ENCODE measurements at places on chromosomes 4 and X.

DNA sequence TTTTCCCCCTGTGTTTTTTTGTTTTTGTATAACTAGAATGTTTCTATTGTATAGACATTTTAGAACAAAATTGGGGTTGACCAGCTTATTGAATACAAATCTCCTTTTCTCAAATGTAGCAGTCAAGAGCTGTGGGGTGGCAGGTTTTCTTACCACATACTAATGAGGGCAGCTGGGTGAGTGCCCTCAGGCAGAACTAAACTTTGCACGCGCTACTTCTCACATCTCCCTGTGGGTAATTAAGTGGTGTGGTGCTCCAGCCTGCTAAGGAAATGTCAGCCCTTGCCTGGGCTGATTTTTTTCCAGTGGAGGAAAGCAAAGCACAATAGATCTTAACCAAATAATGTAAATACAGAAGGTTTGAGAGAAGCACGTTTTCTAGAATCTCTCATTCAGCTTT lies 717.6 kb upstream of the TENM3 start:
- ATAC-seq = no peak

DNA sequence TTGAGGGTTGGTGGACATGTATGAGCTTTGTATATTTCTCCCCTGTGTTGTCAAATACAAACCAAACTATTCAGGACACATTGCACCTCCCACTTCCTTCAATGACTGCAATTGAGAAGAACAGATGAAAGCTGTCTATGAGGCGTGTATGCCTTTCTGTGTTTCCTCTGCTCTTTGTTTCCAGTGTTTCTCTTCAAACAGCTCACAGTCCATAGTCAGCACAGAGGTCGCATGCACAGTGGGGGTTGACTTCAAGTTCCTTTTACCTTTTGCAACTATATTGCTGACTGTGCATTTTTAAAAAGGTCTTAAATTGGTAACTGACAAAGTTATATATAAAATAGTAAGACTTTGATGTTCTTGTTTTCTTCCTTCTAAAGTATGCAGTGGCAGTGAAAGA lies 957.8 kb downstream of the C4orf33 start:
- ATAC-seq = no peak

GRCh38 chr4:182245541-182246215 lies 2.5 kb downstream of the TENM3 start:
- no peak for ATAC-seq

DNA sequence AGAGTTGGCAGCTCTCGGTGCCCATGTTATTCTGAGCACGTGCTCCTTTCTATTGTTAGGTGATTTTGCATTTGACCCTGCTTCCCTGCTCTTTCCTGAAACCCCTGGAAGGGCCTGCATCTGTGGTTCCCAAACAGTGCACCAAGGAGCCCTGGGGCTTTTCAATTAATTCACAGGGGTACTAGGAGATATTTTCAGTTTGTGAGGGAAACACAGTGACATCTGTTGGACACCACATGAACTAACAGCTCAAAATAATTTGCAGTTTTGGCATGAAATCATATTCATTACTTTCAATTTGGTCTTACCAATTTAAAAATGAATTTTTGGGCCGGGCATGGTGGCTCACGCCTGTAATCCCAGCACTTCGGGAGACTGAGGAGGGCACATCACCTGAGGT lies 156.6 kb downstream of the GATB start:
- ATAC-seq = no peak

DNA sequence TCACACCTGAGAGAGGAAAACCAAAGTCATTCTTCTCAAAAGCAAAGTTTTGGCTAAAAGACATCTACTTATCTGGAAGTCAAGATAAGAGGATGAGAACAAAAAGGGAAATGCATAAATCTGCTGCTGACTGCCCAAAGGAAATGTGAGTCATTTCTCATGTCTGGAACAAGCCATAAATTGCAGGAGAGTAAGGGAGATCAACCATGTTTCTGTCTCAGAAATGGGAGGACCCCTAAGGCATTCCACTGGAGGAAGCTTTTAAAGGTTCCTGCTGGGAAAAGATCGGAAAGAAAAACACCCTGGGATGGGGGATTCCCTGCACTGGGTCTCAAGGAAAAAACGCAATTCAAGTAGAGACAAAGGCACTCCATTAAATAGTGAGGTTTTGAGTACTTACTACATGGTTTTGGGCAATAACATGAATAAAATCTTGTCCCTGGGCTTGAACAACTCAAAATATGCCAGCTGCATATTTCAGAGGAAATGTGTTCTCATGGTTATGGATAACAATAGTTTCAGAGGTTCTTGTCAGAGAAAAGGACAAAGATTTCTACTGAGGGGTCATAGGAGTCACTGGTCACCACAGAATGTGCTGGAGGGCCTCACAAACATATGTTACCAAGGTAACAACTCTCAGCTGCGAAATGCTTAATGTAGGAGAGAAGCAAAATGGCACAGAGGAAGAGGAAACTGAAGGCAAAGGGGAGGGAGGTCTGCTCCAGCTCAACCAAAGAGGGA lies 19.3 kb downstream of the GPR143 start:
- no peak for ATAC-seq

DNA sequence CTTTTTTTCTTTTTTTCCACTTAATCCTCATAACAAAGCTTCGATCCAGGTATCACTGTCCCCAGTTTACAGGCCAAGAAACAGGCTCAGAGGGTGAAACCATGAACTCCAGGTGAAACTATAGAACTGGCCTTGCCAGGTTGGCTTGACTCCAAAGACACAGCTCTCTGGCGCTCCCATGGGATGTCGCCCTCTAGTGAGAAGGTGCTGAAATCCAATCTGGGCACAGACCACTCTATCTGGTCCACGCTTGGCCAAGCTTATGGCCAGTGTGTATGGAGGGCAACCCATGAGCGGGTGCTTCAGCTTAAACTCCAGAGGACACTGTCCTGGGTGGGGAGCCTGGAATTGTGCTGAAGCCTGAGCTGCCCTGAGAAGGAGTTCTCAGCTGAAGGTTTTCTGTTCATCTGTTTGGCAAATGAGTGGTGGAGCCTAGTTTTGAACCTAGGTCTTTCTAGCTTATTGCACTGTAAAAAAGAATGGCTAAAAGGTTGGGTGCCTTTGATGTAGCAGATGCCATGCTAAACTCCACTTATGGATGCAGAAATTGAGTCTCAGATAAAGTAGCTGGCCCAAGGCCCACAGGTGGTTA lies 70.5 kb downstream of the SEL1L3 start:
- no peak for ATAC-seq

DNA sequence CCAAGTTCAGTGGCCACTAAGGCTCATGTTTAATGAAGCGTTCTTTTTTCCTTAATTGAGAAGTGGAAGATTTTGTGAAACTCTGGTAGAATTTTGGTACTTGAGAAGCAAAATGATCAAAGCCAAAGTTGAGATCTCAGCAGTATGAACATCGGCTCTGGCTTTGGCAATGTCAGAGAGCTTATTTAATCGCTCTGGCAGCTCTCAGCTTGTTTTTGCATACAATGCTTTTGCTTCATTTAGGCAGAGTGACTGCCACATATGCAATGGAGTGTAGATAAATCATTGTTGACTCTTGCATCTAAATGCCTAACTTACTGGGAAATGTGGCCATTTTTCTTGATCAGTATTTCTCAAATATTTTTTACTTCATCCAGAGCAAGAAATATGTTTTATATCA lies 135.7 kb downstream of the AASDH start:
- no peak for ATAC-seq

GRCh38 chr4:33890841-33891240 lies 2353.5 kb downstream of the ARAP2 start:
- no peak for ATAC-seq

DNA sequence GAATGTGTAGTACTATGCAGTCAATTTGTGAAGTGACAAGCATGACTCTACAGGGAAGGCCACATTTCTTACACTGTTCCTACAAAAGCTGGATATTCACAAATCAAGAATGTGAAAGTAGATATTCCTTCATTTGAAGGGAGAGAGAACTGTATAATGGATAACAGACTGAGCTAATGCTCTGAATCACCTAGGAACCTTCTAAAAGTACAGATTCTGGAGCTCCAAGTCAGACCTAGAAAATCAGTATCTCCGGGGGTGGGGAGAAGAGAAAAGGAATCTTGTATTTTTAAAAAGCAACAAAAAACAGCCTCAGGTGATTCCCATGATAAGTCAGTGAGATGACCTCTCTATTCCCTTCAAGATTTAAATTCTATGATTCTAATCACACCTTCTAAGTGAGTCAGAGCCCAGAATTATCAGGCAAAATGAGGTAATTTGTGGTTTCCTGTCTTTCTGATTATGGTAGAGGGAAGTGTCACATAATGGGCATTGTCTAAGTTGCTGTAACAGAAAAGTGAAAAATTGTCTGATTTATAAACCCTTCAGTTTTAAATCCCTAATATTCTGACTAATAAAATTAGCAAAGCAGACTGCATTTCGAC lies 80.9 kb downstream of the IL21 start:
- ATAC-seq = no peak

- ATAC-seq = no peak
These were observed 25.2 kb downstream of the TIGD2 start for GRCh38 chr4:89136525-89136924.

DNA sequence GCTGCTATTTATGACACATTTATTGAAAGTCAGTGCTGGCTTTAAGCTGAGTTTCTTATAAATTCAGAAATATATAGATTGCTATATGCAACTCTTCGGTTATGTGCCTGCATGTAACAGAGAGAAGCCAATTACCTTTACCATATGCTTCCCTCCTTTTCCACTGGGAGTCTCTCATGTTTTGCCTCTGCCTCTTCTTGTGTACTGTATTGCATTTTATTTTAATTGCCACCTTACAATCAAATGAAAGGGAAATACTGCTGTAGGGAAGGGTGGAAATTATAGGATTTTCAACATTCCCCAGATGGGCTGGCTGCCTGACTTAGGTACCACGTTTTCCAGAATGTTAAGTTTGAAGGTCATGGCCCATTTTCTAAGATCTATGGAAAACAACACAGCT lies 655.4 kb upstream of the SLIT2 start:
- no peak for ATAC-seq

- no peak for ATAC-seq
These were observed 71.9 kb downstream of the CLDN22 start for GRCh38 chr4:183248201-183248600.

GRCh38 chr4:75107755-75108612 lies 175.1 kb downstream of the PARM1 start:
- ATAC-seq = no peak

- ATAC-seq = peak; percentile 66
These were observed 11.1 kb downstream of the ITIH6 start for GRCh38 chrX:54786967-54787366.

GRCh38 chrX:154797006-154797405 lies 8.3 kb downstream of the MPP1 start:
- ATAC-seq = no peak

GRCh38 chrX:137999071-137999470 lies 433.1 kb downstream of the ZIC3 start:
- ATAC-seq = no peak

- ATAC-seq = no peak
These were observed 42.2 kb upstream of the EPGN start for GRCh38 chr4:74266081-74266480.

DNA sequence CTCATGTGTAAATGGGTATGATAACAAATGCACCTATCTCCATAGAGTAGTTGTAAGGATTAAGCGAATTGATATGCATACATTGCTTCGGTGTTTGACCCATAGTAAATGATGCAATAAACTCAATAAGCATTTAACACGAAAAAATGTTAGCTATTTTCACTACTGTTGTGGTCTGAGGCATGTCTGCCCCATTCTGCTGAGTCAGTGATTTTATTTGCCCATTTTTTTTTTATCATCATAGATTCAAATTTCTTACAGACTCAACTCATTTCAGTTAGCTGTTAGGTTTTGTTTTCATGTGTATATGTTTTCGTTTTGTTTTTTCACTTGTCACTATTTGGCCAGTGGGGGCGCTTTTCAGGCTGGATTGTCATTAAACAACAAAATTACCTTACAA lies 27.8 kb upstream of the ARHGEF9 start:
- ATAC-seq = no peak

DNA sequence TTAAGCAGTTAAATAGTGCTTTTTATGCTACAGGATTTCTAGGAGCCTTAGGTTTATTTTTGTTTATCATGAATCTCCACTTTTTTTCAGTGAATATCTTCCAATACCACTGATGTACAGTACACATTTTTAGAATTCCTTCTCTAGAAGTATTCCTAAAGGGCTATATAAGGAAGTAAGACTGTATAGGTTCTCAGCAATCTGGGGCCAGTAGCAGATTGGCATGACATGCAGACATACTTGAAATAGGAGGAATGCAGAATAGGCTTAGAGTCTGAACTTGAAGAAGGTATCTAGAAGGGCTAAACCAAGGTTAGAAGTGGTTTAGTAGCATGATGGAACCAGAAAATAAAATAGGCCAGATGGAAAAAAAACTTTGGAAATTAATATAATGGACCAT lies 29.8 kb downstream of the HEPH start:
- no peak for ATAC-seq

DNA sequence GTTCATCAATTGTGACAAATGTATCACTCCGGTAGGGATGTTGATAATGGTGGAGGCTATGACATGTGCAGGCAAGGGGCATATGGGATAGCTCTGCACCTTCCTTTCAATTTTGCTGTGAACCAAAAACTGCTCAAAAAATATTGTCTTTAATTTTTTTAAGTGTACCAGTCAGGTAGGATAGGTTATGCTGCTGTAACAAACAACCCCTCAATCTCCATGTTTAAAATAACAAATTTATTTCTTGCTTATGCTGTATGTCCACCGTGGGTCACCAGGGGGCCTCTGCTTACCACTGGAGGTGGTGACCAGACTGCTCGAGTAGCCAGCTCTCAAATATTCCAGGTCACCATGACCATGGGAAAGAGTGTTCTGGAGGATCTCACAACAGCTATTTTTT lies 23.4 kb upstream of the MSX1 start:
- ATAC-seq = no peak

DNA sequence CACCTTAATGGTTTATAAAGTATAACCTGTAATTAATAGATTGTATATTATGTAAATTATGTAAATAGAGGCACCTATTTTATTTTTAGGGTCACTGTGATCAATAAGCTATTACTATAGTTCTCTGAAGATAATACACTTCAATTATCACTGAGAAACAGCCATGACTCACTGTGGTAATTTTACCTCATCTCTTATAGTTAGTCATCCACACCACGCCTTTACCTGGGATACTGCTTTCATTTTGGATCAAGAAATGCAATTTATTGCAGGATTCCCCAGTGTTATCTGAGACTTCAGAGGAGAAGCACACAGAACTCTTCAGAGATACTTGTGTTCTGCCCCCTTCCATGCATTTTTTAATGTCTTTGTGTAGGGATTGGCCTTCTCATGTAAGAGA lies 348.1 kb upstream of the ATOH1 start:
- peak; percentile 12 for ATAC-seq

DNA sequence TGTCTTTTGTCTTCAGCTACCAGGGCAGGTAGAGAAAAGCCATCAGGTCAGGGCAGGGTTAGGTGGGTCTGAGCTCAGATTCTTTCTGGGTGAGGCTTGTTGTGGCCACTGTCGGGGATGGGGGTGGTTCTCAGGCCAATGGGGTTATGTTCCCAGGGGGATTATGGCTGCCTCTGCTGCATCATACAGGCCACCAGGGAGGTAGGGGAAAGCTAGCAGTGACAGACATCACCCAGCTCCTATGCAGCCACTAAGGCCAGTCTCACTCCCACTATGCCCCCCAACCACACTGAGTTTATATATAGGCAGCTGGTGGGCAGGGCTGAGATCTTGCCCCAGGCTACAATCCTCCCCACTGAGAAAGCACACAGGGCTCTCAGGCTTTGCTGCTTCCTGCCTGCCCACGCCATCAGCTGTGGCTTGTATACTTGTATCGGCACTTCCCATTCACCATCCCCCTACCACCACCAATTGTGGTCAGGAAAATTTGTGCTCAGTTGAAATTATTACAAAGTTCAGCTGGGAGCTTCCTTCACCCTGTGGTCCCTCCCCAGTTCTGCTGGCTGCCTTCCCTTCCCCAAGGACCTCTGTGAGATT lies 72.6 kb upstream of the PTPN13 start:
- ATAC-seq = no peak

Measured in stimulated activated memory B cell treated with anti-CD40 and anti-IgM and Interleukin-4, amounts not matched to agents 10 μg/mL and 1 μg/mL and 100 μg/mL, for 72 hours (primary cell).